ENCODE measurements at places on chromosomes 3 and 15.

- DNase-seq, result no peak
Observed at GRCh38 chr3:143207338-143207961, 87.9 kb downstream of the CHST2 start.

- DNase-seq, result no peak
Observed at GRCh38 chr3:99012051-99012450, 110.6 kb upstream of the DCBLD2 start.

GRCh38 chr15:25705433-25706115, 157.6 kb downstream of the ATP10A start:
- no peak for DNase-seq

DNA sequence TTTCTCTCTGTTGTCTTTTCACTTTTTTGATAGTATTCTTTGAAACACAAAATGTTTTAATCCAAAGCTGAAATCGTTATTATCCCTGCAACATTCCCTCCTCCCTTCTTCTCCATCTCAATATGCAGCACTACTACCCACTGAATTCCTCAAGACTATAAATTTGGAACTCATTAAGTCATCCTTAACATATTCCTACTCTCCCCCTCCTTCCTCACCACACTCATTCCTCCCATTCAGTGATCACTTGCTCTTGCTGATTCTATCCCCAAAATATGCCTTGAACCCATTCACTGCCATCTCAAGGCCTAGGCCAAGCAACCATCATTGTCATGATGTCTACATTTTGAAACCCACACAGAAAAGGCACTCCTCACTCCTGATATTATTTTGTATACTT, 2.4 kb upstream of the PIK3R4 start:
- DNase-seq, result no peak

DNA sequence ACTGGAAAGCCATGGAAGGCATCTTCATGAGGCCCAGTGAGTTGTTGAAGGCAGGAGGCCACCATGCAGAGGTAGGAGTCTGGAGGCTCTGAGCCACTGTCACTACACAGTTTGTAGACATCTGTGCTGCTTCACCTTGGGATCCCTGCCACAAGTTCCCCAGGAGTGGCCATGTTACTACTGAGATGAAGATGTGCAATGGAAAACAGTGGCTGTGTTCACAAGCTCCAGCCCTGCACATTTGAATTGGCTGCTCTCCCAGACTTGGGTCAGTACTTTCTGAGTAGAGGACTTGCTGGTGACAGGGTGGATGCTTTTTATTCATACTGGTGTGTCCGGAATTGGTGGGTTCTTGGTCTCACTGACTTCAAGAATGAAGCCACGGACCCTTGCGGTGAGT, 86.9 kb upstream of the C15orf39 start:
- no peak for DNase-seq

DNA sequence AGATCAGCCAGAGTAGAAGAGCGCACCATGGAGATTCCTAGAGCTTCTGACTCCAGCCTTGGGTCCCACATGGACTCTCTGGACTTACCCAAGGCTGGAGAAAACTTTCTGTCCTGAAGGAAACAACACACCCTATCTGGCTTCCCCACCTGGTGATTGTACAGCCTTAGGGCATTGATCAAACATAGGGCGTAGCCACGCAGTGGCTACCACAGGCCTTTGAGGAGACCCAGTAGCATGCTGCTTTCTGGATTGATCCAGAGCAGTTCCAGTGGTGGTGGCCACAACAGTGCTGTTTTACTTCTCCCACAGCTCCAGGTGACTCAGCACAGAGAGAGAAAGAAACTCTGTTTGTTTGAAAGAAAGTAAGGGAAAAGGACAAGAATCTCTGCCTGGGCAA, 23.5 kb downstream of the PYDC2 start:
- DNase-seq, result no peak

All from NCI-H2029 (cell line).